ENCODE measurements at places on chromosomes 6 and 20.

DNA sequence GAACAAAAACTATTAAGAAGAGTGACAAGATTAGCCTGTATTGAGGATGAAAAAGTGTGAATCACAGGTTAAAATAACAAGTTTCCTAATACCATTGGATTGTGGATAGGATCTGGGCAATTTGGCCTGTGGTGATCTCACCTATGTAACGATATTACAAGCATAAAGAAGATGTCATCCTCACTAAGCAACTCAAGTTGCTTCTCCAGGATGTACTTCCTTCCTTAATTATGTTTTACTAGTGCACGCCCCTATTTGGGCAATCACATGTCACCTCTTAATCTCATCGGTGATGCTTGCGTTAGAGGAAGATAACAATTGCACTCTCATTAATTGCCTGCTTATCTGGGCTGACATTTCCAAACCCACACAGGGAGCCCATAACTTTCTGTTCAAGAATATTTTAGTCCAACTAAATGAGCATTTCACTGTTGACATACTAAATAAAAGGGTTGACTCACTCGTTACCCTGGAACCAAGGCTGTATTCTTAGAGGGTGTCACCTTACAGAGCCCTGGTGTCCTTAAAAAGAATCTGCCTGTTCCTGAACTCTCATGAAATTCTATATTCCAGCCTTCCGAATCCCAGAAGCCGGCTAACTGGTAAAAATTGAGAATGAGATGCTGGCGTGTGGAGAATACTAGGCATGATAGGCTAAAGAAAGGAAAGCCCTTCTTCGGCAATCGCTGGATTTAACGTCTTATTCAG, 88.2 kb upstream of the ATXN1 start:
- DNase-seq = no peak

- peak; percentile 33 for DNase-seq
Measured at GRCh38 chr20:36975099-36975818, 23.8 kb upstream of the SAMHD1 start.

- no peak for DNase-seq
Measured at GRCh38 chr20:19265646-19266374, 53.4 kb downstream of the SLC24A3 start.

GRCh38 chr6:148530394-148530953, 187.8 kb downstream of the SASH1 start:
- DNase-seq = no peak

DNA sequence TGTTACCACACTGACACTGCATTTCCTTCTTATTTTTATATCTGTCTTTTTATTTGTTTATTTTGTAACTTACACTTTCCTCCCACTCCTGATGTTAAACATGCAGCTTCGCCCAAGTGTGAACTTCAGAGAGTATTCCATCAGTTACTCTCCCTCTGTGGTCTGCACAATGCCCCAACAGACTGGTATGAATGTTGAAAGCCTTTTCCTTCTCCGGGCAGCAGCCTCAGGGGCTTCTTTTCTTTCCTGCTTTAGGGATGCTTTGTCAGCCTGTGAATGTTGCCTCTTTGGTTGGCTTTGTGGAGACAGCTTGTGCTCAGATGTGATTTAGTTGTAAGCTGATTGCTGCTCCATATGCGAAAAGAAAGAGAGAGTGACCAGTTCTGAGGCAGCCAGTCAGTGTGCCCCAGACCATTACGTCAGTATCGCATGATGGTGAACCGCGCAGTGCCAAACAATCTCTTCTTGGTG, 44.0 kb downstream of the SMPDL3A start:
- no peak for DNase-seq

- no peak for DNase-seq
Measured at GRCh38 chr20:59055302-59055701, 12.7 kb upstream of the PRELID3B start.

DNA sequence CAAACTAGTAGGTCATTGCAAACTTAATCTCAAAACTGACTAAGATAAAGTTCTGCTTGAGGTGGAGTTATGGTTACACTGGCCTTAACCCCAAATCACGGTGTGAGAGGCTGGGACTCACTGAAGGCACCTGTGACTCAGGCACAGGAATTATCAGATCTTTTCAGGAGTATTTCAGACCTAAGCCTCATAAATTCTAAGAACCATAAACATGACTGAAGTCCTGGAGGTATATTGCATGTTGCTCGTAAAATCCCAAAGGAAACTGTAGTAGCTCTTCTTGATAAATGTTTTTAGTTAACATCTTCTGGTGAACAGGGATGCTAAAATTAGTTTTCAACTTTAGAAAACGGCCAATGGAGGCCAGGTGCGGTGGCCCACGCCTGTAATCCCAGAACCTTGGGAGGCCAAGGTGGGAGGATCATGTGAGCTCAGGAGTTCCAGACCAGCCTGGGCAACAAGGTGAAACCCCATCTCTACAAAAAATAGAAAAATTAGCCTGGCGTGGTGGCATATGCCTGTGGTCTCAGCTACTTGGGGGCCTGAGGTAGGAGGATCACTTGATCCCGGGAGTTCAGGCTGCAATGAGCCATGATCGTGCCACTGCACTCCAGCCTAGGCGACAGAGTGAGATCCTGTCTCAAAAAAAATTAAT, 36.5 kb downstream of the DZANK1 start:
- DNase-seq = no peak

GRCh38 chr6:37277001-37277409, 19.1 kb upstream of the TMEM217 start:
- no peak for DNase-seq

- no peak for DNase-seq
Measured at GRCh38 chr20:19786311-19786710, 28.3 kb downstream of the RIN2 start.

GRCh38 chr6:36283608-36284007, 13.7 kb downstream of the PNPLA1 start:
- no peak for DNase-seq

GRCh38 chr6:113833537-113833936, 23.6 kb upstream of the MARCKS start:
- no peak for DNase-seq

Data from stimulated activated CD8-positive, alpha-beta memory T cell treated with anti-CD3 and anti-CD28 coated beads, Interleukin-12 subunit alpha, Interleukin-12 subunit beta, amount 100 ng/mL, for 1 hour (primary cell).